Foreskin keratinocyte (primary cell): ENCODE measurements at places on chromosomes 12 and 14.
A peak's percentile ranks its signal among the peaks of the same experiment; 100 is the strongest.

GRCh38 chr14:27190296-27190695 lies 592.5 kb upstream of the NOVA1 start:
- DNase-seq, result no peak

- peak; percentile 58 for DNase-seq
These were observed 158.6 kb upstream of the PARP11 start for GRCh38 chr12:4031703-4032291.

GRCh38 chr14:101029668-101030290 lies 126.3 kb upstream of the RTL1 start:
- no peak for DNase-seq

GRCh38 chr12:107461222-107461975 lies 224.2 kb upstream of the PWP1 start:
- DNase-seq, result peak; percentile 87

DNA sequence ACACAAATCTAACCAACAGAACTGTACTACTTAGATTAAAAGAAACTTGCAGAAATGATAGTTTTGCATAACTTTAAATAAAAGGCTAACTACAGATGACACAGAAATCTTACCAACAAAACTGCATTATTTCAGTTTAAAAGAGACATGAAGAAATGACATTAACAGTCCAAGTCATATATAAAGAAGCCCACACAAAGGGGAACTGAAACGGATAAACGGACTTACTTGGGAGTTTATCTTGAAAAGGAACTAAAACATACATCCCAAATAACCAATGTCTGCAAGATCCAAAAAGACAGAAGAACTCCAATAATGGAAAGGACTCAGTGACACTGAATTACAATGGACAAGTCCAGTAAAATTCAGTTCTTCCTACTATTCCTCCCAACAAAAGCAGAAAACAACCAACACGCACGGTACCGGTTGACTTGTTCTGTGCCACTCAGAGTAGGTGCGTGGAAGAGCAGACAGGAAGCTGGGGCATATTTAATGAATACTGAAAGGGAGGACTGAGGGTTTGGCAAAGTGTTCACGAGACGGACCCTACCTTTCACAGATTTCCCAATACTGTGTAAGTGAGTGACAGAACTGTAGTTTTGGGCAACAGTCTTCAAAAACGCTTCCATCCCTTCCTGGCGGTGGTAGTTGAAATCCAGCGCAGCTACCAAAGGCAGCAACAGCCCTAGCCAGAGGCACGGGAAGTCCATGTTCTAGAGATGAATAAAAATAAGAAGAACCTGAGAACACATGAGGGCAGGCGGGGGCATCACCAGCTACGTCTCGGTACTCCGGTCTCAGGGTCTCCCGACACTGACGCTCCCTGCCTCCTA lies 627 bp downstream of the CPM start:
- no peak for DNase-seq

- DNase-seq, result no peak
These were observed 26.7 kb downstream of the FGF6 start for GRCh38 chr12:4418913-4419312.

DNA sequence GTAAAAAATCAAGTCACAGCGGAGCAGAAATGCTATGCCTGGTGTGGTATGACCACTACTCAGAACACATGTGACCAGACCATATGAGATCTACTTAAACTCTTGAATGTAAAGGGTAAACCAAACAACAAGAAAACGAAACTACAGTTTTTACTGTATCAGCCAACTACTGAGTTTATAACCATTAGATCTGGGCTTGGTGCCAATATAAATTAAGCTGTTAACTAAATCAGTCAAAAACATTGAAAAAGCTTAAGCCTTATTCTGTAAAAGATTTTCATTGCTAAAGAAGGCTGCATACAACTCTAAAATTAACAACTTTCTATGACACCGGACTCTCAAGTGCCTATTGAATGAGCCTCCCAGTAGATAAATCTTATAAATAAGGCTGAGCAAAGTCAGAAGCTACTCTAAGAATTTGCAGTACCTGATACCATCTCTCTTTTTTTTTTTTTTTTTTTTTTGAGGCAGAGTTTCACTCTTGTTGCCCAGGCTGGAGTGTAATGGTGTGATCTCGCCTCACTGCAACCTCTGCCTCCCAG lies 35.4 kb downstream of the SPTLC2 start:
- DNase-seq, result peak; percentile 42

DNA sequence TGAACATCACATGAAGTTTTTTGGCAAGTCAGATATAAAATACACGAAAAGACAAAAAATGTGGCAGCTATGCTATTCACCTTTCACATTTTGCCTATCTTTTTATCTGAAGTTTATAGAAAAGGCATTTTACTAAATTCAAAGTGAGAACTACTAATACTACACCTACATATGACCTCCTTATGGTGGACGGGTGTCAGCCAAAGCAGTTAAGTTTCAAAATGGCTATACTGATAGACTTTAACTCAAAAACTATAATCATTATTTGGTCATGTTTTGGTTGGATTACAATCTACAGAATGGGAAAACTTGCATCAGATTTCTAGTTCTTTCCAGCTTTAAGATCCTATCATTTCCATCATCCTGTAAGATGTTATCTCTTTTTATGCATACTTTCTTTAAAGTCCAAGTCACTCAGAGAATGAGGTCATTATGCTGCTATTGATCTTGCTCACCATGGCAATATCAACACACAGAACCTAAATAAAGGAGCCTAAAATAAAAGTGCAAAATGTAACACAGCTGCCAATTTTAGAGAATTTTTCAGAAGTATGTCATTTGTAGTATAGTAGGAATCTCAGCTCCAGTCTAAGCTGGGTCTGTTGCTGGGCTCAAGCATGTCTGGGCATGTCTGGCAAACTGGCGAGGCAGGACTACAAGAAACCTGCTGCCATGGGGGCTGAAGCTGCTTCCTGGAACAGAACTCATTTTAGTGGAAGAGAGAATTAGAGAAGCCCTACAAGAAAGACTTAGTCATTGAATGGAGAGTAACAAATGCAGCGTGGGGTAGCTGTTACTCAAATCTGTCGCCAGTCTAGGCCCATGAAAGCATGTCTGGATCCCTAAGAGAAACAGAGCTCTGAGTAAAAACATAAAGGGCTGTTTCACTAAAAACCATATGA lies 7.6 kb upstream of the AEBP2 start:
- peak; percentile 95 for DNase-seq

DNA sequence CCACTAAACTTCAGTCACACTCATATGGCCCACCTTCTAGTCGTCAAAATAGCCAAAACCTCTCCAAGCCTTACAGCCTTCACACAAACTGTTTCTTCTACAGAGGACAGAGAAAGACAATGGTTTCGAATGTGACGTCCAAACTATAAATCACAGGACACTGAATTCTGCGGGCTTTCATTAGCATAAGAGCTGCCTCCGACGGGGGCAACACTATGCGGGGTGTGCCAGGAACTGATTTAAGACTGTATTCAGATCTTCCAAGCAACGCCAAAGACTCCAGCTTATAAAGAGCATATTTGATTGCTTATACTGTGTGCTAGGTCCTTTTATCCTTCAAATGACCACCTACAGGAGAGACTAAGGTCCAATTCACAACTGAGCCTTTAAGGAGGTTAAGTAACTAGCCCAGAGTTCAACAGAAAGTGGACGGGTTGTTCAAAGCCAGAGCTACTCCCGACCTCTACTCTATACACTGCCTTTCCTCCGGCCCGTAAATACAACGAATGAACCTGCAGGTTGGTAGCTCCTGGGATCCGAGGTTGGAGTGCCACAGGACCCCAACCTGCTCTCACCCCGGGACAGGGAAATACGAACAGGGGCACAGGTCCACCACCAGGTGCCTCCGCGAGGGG lies 575 bp downstream of the L2HGDH start:
- DNase-seq, result no peak

DNA sequence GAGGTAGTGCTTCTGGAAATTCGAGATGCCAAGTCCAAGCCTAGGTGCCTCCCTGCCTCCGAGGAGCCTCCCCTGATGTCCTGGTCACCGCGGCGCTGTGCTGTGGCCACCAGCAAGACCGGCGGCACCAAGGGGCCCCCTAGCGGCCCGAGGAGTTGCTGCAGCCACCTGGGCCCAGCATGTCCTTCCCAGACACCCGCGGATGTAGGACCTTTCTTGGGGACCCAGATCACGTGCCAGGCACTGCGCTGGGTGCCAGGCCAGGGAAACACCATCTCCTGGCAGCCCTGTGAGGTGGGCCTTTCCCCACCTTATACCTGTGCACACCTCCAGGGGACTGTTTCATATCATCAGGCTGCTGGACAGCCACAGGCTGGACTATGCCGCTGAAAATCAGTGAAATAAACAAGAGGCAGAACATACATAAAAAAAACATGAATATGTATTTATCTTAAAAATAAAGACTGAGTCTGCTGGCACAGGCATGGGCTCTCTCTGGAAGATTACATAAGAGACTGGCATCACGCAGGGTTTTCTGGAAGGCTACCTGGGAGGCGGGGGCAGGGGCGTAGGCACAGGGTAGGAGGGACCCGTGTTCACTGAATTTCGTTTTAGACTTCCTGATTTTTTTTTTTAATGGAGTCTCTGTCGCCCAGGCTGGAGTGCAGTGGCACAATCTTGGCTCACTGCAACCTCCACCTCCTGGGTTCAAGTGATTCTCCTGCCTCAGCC lies 15.9 kb upstream of the HHIPL1 start:
- no peak for DNase-seq

- no peak for DNase-seq
These were observed 1.2 kb downstream of the ITGA5 start for GRCh38 chr12:54417712-54418440.

GRCh38 chr14:93972618-93973205 lies 3.7 kb downstream of the ASB2 start:
- DNase-seq, result no peak

- DNase-seq, result no peak
These were observed 52.4 kb upstream of the AP4S1 start for GRCh38 chr14:30972882-30973582.

- no peak for DNase-seq
These were observed 9.5 kb downstream of the PHETA1 start for GRCh38 chr12:111359231-111359913.

GRCh38 chr12:52703424-52703823 lies at the start of gene KRT77:
KRT77 (minus strand) TSS chr12:52703524; CDS start chr12:52703434, 90 bp downstream.
- DNase-seq, result no peak

DNA sequence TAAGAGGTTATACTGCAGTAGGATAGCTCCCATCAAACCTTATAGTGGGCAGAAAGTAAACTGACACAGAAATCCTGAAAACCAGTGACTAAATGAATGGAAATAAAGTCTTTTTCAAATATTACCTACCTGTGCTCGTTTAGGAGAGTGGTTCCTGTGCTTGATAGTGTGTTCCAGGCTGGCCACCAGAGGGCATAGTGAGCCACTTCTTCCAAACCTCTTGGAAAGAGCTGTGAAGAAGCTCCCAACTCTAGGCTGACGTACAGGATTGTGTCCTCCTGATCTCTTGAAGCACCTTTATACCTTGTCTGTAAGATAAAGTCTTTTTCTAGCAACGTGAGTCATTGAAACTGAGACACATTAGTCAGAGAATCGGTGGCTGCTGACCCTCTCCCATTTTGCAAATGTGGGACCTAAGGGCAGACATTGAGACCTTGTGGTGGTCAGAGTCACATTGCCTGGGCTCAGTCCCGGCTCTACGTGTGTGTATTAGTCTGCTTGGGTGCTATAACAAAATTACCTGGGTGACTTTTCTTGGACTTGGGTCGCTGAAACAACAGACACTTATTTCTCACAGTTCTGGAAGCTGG lies 17.6 kb downstream of the TDP1 start:
- DNase-seq, result peak; percentile 20

GRCh38 chr12:104485651-104486362 lies 29.1 kb downstream of the CHST11 start:
- DNase-seq, result no peak

DNA sequence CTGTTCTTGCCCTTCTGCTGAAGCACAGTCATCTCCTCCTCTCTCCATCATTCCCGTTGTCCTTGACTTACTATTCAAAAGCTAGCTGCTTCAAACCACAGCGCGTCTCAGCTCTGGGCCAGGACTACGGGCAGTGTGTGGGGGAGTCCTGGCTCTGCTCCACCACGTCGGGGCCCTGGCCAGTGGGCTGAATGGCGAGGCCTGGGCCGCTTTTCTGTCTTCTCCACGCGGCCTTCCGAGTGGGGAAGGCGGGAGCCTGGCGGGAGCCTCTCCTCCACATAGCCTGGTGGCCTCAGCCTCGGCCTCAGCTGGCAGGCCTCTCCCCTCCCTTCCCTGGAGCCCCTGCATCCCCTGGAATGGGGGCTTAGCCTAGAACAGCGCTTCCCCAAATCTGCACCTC lies 16.5 kb downstream of the ANKRD9 start:
- DNase-seq, result no peak

DNA sequence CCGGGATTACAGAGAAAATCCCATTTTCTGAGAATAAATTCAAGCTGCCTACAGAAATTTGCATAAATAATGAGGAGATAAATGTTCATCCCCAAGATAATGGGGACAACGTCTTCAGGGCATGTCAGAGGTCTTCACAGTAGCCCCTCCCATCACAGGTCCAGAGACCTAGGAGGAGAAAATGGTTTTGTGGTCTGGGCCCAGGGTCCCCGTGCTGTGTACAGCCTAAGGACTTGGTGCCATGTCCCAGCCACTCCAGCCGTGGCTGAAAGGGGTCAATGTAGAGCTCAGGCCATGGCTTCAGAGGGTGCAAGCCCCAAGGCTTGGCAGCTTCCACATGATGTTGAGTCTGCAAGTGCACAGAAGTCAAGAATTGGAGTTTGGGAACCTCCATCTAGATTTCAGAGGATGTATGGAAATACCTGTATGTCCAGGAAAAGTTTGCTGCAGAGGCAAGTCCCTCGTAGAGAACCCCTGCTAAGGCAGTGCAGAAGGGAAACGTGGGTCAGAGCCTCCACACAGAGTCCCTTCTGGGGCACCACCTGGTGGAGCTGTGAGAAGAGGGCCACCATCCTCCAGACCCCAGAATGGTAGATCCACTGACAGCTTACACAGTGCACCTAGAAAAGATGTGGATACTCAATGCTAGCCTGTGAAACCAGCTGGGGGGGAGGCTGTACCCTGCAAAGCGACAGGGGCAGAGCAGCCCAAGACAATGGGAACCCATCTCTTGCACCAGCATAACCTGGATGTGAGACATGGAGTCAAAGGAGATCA lies 176.3 kb downstream of the RASSF9 start:
- DNase-seq, result no peak
